ENCODE measurements at places on chromosomes 5 and 9.

DNA sequence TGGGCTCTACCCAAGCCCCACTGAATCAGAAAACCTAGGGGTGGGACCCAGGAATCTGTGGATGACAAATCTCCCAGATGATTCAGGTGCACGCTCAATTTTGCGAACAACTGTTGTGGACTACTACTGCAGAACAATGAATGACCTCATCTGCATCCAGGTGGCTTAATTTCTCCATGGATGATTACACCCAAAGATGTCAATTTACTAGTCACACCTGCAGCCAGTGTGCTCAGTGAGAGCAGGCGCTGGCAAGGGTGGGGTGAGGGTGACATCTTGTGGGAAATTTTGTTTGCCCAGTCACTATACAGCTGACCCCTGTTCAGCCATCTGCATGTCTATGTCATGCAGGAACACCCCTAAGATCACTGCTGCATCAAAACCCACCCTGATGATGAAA lies 118.2 kb downstream of the ENTREP1 start:
- no peak for DNase-seq

- DNase-seq: no peak
Observed at GRCh38 chr5:146539973-146540372, 24.0 kb upstream of the GPR151 start.

DNA sequence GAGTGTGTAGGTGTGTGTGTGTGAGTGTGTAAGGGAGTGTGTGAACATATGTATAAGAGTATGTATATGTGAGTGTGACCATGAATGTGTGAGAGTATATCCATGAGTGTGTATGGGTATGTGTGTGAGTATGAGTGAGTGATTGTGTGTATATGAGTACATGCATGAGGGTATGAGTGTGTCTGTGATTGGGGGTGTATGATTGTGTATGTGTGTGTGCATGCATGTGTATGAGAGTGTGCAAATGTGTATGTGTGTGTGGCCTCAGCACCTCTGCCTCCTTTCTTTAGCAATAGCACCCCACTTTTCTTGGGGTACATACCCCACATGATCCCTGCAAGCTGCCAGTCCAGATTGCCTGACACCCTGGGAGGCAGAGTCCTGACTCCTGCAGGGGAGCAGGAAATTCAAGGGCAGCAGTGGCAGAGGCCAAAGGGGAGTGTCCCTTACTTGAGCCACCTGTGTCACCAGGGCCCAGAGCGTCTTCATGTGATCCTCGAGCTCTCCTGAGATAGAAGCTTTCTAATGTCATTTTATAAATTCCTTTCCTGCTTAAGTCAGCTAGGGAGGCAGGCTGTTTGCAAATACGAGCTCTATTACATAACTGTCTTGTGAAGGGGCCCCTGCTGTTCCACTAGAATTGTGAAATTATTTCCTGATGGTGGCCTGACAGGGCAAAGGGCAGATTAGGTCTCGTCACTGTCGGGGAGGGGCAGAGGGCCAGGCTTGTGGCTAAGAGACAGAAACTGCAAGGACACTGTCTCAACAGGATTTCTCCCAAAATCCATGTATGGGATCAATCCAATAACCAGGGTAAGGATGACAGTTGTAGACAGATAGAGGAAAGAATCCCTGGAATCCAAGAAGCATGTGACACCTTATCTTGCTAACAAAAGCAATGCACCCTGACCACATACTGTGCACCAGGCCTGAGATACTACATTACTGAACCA lies 389.1 kb downstream of the GADD45G start:
- no peak for DNase-seq

- peak; percentile 16 for DNase-seq
Observed at GRCh38 chr5:108862211-108862610, 114.5 kb downstream of the FER start.

- DNase-seq: no peak
Observed at GRCh38 chr5:132747616-132748440, 602 bp downstream of the CCNI2 start.

GRCh38 chr9:96087669-96088299 lies 212.3 kb downstream of the ERCC6L2 start:
- no peak for DNase-seq

- no peak for DNase-seq
Observed at GRCh38 chr9:121808781-121809180, 157.3 kb downstream of the DAB2IP start.
